ENCODE measurements at places on chromosomes 6 and 20.

GRCh38 chr6:39956936-39957335 is 22.7 kb upstream of the MOCS1 start:
- DNase-seq, result no peak

DNA sequence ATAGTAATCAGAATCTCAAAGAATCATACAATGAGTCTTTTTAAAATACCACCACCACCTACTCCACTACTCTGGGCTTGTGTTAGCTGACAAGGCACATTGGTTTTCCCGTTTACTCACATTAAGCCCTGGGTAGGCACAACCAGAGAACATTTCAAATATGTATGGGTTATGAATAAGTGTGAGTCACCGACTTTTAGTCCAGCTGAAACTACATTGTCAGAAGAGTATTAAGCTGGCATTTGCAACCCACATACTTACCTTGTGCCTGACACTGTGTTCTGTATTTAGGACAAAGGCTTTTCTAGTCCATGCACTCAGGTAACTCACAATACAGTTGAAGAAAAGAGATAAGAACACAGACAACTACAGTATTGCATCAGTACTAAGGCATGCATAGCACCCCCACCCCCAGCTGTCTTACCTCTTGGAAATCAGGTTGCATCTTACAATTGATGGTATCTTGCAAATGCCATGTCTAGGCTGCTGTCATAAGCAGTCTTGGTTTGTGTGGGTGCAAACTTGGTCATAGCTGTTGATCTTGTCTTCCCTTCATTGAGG is 40.3 kb upstream of the AHI1 start:
- peak; percentile 16 for DNase-seq

- no peak for DNase-seq
Observed at GRCh38 chr6:89977808-89978748, 83.8 kb downstream of the GJA10 start.

GRCh38 chr20:32034581-32035425 is 17.2 kb upstream of the HCK start:
- peak; percentile 72 for DNase-seq

- DNase-seq, result no peak
Observed at GRCh38 chr20:54105653-54106052, 35.3 kb upstream of the BCAS1 start.

DNA sequence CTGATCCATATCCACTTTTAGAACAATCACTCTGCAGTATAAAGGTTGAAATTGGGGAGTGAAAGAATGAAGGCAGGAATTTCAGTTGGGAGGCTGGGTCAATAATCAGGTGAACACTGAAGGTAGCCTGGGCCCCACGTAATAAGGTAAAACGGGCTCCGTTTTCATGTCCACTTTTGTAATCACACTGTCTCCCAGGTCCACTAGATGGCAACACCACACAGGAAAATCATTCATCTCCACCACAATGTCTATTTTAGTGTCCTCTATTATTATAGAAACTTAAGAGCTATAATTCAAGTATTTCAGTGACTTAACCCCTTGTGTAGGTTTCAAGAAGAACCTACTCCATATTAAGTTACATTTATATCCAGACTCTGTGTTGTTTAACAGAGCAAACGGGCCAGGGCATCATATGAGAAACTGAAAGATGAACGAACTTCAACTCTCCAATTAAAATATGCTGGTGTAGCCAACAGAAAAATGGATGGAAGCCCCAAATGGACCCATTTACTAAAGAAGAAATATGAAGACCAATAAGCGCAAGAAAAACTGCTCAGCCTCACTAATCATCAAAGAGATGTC is 45.9 kb upstream of the MC3R start:
- no peak for DNase-seq

All from CD4-positive, alpha-beta T cell treated with Interleukin-4 for 1 hour (primary cell).